Ascending aorta (tissue), 2 donors: ENCODE measurements at places on chromosomes 12 and 14. TPM values are rescaled to one million over a fixed set of nuclear protein-coding genes. Genes with fewer than 3 reads are reported as not detected.

The SYCP3 gene
- total RNA-seq = not detected

The R3HDM2 gene
- 49.5 TPM for total RNA-seq

The TDRD9 gene
- 1.4 TPM for total RNA-seq

The SLC38A6 gene
- total RNA-seq = 1.8 TPM

The HOXC6 gene
- 7.6 TPM for total RNA-seq

The BCL2L14 gene
- not detected for total RNA-seq

The WDHD1 gene
- 0.11 TPM for total RNA-seq

DNA sequence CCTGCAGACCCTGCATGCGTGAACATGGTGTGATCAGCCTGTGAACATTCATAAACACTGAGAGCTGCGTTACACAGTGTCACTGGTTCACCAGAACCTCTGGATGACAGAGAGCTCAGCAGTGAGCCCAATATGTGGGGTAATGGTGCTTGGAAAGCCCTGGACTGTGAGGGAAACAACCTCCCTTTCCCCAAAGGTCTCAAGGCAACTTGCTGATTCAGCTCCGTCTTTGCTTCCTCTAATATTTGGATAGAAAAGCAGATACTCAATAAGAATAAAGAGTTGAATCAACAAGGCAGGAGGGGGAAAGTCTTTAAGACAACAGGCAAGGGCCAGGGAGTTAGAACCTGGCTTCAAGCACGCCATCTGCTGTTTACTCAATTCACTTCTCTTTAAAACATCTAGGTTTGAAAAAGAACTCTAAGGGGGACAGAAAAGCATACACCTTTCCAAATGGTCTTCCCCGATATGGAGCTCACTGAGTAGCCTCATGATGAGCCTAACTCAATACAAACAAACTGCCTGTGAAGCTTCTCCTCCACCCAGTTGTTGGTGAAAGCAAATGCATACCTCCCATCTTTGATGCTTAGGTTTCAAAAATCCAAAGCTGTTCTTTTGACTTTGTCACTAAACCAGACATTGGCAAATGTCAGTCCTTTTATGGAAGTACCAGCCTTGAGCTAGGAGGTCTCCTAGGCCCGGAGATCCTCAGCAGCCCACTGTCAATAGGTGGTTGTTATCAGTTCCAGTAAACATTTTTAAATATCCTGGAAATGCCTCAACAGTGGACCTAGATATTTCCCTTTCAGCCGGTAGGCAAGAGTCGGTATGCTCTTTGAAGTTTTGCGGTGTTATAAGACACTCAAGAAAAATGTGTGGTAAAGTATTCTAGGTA lies 76.1 kb downstream of the SAMD4A start:
- DNase-seq = no peak

- DNase-seq = no peak
Observed at GRCh38 chr14:93040443-93040842, 75.3 kb downstream of the ITPK1 start.

- no peak for DNase-seq
Observed at GRCh38 chr14:68268197-68268596, 448.6 kb downstream of the RAD51B start.

- no peak for DNase-seq
Observed at GRCh38 chr12:77044721-77045120, 20.6 kb downstream of the E2F7 start.

DNA sequence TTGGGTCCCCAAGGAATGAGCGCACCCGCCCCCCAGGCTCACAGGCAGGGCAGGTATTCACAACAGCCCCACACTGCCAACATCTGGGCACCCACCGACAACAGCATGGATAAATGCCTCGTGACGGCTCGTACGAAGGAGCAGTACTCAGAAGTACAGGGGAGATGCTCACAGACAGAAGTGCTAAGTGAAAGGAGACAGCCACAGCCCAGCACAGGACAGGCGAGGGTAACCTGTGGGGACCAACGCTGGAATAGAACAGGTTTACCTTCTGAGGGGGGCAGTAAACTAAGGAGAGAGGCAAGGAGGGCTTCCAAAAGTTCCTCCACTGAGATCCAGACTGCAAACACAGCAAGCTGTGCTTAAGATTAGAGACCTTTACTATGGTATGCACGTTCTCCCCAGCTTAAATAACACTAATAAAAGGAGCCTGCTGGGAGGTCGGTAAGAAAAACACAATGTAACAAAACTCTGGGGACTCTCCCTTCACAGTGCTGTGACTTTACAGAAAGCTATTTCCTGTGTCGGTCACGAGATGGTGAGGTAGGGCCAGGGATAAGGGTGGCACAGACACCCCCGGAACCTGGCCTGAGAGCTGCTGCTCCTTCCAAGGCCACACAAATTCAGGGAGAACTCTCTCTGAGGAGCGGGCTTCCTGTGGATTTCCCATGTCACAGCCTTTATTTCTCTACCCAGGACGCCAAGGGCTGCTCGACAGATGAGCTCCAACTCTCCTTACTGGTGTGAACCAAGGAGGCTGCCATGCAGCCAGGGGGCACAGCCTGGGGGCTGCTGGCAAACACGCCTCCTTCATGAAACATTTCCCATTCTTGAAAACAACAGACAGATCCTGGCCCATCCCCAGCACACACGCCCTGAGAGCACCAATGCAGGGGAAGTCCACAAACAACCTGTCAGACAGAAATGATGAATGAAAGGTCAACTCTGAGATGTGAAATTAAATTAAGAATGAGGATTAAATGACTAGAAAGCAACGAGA lies 26.3 kb downstream of the SLC15A4 start:
- peak; percentile 83 for DNase-seq

- DNase-seq = no peak
Observed at GRCh38 chr12:32379213-32379612, 20.1 kb upstream of the FGD4 start.

GRCh38 chr12:23043646-23044045 lies 418.7 kb downstream of the ETNK1 start:
- DNase-seq = no peak

DNA sequence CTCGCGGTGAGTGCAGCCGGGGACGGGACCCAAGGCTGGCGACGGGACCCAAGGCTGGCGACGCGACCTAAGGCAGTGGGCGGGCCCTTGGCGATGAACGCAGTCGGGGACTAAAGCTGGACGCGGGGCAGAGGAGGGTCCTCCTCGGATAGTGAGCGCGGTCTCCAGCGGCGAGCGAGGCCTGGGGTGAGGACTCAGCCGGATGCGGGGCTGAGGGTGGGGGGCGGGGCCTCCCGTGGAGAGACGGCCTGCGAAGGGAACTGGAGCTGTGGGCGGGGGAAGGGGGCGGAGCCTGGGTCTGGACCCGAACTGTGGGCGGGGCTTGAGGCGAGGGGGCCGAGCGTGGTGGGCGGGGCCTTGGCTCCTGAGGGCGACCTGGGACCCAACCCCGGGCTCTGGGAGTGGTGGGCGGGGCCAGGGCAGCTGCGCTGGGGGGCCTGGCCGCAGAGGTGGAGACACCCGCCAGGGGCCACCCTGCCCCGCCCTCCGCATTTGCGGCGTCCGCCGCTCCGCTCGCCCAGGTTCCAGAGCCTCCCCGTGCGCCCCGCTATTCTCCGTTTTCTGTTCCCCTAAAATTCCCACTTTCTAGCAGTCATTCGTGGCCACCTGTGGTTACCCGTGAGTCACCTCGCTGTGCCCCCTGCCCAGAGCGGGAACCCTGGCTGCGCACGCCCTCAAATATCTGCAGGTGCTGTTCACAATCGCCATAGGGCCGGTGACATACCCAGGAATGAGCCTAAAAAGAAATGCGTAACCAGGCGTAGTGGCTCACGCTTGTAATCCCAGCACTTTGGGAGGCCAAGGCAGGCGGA lies 508 bp upstream of the BRF1 start:
- peak; percentile 98 for DNase-seq

DNA sequence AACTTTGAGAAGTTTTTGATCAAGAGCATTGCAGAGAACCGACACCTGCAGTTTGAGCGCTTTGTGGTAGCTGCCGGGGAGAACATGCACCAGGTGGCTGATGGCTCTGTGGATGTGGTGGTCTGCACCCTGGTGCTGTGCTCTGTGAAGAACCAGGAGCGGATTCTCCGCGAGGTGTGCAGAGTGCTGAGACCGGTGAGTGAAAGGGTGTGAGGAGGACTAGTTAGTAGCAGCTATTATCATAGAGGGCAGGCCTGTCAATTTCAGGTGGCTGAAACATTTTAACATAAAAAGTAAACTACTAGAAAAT lies 27.0 kb upstream of the HIGD1C start:
- DNase-seq = no peak

DNA sequence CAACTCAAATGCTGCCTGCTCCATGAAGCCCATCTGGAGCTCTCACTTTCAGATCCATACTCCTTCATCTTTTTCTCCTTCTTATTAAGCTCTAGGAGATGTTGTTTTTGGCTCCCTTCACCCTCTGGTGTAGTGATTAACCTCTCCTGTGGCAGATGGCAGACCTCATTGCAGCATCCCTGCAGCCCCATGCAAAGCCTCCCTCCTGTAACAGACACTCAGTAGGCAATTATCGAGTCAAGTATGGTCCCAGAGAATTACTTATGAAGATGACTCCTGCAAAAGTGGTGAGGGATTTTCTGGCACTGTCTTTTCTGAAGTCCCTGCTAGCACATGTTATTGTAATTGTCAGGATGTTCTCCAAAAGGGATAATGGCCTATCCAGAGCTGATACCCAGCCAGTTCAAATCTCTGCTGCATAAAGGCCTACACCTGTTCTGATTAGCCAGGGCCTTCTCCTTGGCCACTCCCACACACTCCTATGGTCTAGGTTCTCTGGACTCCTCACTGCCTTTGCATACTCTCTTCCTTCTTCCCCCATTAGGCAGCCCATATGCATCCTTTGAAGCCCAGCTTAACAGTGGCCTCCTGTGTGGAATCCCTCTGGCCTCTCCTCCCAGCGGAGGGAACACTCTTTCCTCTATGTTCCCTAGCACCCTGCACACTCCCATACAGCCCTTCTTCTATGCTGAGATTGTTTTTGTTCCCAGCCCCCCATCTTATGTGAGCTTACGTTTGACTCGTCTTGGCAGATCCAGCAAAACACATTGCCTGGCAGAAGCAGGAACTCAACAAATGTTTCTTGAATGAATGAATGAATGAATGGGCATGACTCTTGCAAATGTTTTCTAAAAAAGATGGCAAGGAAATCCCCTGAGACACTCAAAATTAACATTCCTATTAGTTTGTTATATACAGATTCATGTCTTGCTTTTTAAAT lies 43.9 kb upstream of the MDM1 start:
- no peak for DNase-seq

- no peak for DNase-seq
Observed at GRCh38 chr14:31933716-31934115, 143.4 kb upstream of the ARHGAP5 start.

DNA sequence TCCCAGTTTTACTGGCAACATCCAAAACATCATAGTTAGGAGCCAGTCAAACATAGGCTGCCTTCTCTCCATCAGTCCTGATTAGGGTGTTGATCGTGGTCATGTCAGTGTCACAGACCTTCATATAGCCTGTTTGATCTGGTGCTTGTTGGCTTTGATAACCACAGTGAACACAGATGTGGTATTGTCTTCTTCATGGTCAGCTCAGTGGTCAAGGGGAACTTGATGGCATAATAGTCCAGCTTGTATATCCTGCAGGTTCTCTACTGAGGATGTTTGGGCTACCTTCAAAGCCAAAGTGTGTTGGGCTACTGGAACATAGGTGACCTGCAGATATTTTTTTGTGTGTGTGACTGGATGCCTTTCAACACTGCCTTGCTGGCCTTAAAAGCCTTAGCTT lies 21.7 kb downstream of the PRORP start:
- DNase-seq = no peak

DNA sequence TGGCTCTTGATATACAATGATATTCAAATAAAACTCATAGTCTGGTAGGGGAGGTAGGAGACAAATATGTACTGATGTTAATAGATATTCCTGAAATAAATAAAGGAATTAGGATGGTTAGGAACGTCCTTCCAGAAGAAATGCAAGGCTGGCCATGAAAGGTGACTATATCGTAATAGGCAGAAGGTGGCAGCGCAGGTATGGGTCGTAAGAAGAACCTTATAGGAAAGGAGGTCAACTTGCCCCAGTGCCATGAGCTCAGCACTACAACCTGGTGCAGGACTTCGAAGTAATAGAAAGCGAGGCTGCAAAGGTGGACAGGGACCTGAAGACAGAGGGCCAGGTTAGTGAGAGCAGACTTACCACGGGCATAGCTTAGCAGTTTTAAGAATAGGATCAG lies 55.3 kb upstream of the FGD4 start:
- no peak for DNase-seq

DNA sequence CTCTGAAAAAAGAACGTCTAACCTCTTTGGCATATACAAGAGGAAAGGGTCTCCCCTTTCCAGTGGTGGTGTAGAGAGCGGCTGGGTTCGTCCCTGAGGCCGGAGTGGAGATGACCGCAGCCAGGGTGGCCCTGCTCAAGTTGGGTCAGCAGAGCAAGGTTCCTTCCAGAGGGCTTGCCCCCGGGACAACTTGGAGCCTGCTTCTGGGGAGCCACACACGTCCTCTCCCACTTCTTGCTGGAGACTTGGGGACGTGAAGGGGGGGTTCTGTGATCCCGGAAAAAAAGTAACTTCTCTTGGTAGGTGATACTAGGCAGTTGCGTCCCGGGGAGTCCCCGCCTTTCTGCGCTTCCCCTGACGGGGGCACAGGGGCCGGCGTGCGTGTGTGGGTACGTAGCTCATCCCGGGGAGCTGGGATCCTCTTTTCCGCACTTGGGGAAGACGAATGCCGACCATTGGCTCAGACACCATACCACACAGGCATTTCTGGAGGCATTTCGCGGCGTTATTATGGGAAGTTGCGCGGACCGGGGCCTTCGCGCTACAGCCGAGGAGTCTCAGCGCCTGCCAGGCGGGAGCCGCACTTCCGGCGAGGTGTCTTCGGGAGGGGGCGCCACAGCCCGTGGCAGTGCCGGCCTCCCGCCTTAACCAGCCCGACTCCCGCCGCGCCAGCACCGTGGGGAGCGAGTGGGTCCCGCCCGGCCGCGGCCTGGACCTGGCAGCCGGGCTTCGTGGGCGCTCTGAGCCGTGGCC lies 14.8 kb upstream of the PAX9 start:
- DNase-seq = no peak

- no peak for DNase-seq
Observed at GRCh38 chr12:116600959-116601918, 42.1 kb downstream of the MAP1LC3B2 start.

GRCh38 chr12:44519931-44520330 lies 356.2 kb downstream of the NELL2 start:
- DNase-seq = no peak

GRCh38 chr12:89023936-89024335 lies 328.4 kb downstream of the DUSP6 start:
- DNase-seq = no peak
